ENCODE measurements at places on chromosomes 7 and 10.

DNA sequence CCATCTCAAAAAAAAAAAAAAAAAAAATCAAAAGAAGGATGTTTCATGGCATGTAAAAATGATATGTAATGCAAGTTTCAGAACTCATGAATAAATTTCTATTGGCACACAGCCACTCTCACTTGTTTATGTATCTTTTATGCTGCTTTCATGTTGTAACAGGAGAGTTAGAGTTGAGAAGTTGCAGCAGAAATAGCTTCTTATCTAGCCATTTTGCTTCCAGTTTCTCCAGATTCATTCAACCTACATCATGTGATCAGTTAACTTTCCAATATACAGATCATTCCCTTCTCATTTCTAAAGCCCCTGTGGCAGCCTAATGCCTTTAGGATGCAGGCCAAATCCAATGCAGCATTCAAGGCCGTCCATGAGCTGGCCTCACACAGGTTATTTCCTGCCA, 30.4 kb downstream of the ZNF786 start:
- DNase-seq: no peak

DNA sequence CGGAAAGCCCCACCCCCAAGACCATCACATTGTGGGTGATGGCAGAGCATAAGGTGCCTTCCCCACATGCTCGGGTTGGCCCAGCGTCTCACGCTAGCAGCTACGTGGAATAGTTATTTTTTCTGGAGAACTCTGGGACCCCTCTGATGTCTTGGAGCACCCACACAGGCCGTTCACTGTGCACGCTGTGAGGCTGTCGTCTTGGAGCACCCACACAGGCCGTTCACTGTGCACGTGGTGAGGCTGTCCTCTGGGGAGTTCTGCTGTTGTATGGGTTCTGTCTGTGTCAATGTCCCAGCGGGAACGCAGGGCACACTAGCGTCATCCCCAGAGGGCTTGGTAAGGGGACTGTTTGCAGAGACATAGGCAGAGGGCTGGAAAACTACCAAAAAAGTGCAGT, 38.8 kb upstream of the FAM20C start:
- no peak for DNase-seq

DNA sequence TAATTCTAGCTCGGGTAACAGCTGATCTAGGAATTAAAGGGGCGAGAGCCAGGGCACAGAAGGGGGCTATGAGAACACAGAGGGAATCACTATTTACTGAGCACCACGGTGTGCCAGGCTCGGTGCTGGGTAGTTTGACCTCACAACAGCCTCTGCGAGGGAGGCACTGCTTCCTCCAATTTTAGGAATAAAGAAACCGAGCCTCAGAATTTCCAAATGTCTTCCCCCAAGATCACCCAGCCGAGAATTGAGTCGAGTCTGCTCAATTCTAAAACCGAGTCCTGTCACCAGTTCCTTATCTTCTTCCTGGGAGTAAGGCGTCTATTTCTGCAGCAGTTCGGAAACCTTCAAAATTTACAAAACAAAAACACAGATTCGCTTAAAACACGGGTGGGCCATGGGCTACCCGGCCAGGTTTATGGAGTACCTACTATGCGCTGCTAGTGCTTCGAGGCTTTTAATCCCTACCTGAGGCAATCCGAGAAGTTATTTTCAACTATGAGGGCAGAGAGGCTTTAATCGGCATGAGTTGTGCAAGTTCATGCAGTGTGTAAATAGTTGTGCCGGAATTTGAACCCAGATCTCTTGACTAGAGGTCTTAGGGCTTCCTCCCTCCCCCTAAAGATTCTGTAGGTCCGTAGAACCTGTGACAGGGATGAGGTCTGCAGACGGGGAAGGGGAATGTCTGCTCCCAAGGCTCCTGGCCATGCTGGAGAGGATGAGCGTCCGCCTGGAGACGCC, 872 bp upstream of the HMX2 start:
- DNase-seq: no peak

DNA sequence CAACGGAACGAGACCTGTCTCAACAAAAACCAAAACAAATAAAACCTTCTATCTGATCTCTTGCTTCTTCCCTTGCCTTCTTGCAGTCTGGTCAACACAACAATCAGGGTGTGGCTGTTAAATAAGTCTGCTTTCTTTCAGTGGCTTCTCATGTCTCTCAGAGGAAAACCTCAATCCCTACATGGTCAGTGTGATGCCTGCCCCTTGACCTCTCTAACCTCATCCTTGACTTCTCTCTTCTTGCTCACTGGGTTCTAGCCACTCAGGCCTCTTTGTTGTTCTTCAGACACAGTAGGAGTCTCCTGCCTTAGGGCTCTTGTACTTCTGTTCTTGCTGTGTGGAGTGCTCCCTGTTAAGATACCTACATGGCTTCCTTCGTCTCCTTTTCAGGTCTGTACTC, 220.4 kb downstream of the SDHAF3 start:
- DNase-seq: no peak

- no peak for DNase-seq
Measured at GRCh38 chr10:78494179-78494578, 460.5 kb downstream of the RPS24 start.

- DNase-seq: no peak
Measured at GRCh38 chr10:16297642-16298041, 139.2 kb upstream of the PTER start.

DNA sequence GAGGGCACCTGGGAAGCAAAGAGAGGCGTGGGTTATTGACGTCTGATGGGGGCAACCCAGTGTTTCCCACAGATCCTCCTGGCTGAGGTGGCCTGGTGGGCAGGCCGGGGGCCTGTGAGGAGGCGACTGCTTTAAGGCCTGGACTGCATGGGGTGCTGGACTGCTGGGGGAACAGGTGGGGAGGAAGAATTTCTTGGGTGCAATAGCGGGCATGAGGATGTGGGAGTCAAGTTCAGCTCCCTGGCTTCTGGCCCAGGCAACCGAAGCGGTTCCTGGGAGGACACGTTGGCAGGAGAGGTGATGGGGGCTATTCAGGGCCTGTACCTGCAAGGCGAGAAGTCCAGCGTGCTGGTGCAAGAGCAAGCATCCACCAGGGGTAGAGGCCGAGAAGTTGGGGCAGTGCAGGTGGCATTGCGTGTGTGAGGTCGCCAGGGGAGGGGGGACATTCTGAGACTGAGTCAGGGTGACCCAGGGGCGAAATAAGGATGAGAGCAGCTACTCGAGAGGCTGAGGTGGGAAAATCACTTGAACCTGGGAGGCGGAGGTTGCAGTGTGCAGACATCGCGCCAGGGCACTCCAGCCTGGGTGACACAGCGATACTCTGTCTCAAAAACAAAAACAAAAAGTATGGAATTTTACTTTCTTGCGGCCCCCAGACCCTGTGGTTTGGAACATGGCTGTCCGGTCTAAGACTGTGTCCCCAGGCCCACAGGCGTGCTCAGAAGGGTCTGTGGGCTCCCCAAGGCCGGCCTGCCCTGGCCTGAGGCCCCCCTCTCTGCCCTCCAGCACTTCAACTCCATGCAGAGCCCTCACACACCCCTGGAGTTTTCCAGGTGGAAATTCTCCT, 53.6 kb upstream of the ELN start:
- DNase-seq: no peak

GRCh38 chr7:103824251-103824650, 165.2 kb downstream of the RELN start:
- no peak for DNase-seq

DNA sequence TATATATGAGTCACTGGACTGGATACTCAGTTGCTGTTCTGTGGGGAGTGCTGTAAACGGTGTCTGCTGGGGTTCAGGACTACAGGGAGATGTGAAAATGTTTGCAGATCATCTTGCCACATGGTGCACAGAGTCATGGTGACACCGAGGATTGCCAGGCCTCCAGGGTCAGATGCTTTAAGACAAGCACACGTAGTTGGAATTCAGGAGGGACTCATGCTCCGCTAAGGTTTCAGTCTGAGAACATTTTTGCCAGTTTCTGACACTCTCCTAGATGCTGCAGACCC, 211.3 kb downstream of the CXCL12 start:
- no peak for DNase-seq

DNA sequence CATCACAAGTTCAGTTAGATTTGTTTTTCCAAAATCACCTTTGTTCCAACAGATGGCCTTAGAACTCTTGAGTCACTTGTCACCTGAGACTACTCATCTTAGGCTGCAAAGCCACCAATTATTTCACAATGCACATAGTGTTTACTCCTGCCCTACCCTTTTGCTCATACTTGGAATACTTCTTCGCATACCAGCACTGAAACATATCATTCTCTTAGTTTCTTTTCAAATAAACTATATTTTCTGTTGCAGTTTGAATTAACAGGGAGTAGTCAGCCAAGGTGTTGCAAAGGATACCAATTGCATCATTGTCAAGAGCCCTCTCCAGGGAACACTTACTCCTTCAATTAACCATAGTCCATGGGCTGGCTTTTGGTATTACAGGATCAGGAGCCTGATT, 71.0 kb downstream of the CASD1 start:
- DNase-seq: no peak

DNA sequence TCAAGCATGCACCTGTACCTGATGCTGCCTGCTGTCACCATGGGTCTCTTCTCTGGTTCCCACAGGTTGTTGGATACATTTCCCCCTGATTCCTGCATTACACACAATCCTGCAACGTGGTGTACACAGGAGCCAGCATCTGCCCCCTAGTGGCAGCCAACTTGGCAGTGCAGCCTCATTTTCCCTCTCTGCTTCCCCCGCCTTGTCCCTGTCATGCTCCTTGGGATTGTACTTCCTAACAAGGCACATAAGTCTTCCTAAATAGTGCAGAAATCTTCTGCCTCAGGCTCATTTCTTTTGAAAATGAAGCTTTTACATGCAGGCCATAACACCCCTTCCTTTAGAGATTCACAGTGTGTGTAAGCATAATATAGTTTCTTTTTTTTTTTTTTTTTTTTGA, 387.5 kb downstream of the CCSER2 start:
- DNase-seq: no peak

- DNase-seq: no peak
Measured at GRCh38 chr7:54678763-54679489, 80.1 kb downstream of the SEC61G start.

DNA sequence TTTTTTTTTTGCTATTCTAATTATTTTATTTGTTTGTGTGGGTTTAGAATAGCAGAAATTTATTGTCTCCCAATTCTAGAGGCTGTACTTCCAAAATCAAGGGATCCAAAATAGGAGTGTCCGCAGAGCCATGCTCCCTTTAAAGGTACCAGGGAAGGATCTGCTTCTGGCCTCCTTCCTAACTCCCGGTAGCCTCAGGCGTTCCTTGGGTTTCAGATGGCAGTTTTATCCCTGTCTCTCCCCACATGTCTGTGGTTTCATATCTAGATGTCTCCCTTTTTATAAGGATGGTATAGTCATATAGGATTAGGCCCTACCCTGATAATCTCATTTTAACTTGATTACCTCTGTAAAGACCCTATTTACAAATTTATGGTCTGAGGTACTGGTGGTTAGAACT, 48.4 kb downstream of the BMPR1A start:
- DNase-seq: no peak

DNA sequence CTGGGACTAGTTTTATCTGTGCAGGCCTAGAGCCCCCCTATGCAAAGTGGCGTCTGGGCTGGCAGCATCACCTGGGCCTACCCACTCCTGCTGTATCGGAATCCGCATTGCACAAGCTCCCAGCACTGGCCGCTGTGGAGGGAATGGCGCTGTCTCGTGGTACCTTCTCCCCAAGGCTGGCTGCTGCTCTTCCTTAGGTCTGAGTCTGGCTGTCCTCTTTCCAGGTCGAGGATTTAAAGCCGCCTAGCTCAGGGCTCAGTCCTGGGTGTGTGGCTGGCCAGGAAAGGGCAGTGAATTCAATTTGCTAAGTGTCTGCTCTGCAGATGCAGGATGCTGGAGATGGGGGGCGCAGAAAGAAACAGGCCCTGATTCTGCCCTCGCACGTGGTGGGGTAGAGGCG, 44.7 kb downstream of the MGMT start:
- no peak for DNase-seq

DNA sequence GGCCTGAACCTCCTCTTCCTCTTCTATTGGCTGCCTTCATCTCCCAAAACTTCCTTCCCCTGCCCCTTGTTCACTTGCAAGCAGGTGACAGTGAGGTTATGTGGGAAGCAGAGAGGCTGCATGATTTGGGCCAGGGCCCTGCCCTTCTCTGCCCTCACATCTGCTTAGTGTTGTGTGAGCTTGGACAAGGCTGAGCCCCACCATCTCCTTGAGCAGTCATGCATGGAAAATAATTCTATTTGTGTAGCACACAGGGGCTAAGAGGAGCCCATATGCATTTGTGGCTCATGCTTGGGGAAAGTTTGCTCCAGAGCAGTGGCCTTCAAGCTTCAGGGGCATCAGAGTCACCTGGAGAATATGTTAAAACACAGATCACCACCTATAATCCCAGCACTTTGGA, 26.8 kb upstream of the AQP1 start:
- DNase-seq: no peak

DNA sequence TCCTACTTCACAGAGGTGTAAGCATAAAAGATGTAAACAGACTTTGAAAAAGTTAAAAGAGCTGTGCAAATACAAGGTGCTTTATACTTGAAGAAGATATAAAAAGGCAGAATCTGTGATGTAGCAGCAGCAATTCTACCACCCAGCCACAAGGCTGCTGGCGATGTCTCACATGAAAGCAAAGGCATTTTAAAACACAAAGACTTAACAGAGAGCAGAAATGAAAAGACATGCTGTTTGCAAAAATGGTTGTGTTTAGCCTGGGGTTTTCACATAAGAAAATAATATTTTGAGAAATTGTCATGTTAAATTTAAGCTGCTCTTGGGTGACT, 85.5 kb upstream of the ZNF800 start:
- DNase-seq: no peak

DNA sequence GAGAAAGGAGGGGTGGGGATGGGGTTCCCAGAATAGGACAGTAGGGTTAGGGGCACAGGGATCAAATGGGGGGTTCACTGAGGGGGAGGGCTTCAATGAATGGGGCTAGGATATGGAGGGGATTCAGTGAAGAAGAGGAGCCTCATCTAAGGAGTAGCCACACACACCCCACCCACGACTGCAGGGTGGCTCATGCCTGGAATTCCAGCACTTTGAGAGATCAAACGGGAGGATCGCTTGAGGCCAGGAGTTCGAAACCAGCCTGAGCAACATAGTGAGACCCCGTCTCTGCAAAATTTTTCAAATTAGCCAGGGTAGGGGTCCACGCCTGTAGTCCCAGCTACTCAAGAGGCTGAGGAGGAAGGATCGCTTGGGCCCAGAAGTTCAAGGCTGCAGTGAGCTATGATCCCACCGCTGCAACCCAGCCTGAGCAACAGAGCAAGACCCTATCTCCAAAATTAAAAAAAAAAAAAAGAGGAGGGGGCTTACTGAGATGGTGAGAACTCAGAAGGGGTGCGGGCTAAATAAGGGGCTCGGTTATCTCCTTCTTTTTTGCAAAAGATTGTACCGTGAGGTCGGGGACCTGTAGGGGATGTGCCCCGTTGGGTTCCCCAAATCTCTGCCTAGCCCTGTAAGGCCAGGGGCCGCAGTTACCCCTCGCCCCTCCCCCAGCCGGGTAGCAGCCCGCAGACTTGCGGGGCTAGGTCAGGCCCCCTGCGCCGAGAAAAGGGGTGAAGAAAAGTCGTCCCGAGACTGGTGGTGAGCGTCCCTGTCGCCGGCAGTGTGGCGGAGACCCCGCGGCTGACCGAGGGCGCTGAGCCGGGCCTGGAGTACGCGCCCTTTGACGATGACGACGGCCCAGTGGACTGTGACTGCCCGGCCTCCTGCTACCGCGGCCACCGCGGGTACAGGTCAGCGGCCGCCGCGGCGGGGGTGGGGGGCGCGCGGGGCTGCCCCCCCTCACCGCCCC, 43.1 kb upstream of the HSPB1 start:
- DNase-seq: no peak

GRCh38 chr10:17217631-17218232, 10.3 kb upstream of the VIM start:
- DNase-seq: no peak

All from activated naive CD8-positive, alpha-beta T cell treated with anti-CD3 and anti-CD28 coated beads for 36 hours (primary cell).